ENCODE measurements at places on chromosomes 6 and 20.

DNA sequence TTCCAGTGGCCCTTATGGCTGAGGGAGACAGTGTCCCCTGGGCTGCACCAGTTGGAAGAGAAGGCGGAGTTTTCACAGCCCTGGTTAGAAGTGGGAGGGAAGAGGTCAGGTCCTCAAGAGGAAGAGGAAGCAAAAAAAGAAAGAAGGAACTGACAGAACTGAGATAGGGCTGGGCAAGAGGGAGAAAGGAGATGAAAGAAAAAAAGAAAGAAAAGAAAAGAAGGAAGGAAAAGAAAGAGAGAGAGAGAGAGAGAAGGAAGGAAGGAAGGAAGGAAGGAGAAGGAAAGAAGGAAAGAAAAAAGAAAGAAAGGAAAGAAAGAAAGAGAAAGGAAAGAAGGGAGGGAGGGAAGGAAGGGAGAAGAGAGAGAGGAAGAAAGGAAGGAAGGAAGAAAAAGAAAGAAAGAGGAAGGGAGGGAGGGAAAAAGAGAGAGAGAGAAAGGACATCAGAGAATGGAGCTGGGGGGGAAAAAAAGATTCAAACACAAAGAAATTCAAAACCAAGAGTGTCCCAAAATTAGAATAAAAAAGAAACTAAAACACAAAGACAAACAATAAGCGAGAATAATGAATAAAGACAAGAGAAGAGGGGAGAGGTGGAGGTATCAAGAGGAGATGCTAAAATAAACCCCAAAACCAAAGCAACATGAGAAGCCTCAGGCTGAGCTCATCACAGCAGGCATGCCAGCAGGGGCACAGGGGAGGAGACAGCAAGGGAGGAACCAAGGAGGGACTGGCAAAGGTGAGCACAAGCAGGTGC, 5.3 kb upstream of the FUCA2 start:
- no peaks in the 10 kb centered on the region for H3K36me3 ChIP-seq
- H3K27me3 ChIP-seq, result no peaks in the 10 kb centered on the region
- H3K27ac ChIP-seq, result no peak overlapping the region
- H3K4me1 ChIP-seq, result peaks cover 9% of the 10 kb centered on the region
- DNase-seq, result no peak
- H3K4me3 ChIP-seq, result no peak overlapping the region

GRCh38 chr6:122154912-122155575, 244.4 kb upstream of the HSF2 start:
- H3K4me3 ChIP-seq, result no peak overlapping the region
- no peak for DNase-seq
- H3K27ac ChIP-seq, result no peak overlapping the region
- H3K4me1 ChIP-seq, result no peaks in the 10 kb centered on the region
- no peaks in the 10 kb centered on the region for H3K36me3 ChIP-seq
- no peaks in the 10 kb centered on the region for H3K27me3 ChIP-seq

DNA sequence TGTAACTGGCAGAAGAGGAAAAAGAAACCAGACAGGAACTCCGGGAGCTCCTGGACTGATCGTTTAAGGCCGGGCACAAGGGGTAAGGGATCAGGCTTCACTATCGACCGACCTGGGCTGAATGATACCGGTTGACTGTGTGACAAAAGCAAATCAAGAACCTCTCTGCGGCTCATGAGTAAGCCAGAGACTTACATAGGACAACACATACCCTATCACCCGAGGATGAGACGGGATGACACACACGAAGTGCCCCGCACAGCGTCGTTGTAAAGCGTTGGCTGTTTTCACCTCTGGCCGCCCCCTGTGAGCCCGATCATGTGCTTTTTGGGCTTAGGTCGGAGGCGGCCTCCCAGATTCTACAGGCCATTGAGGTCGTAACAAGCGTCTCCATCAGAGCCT, 695 bp upstream of the TGIF2 start:
- no peaks in the 10 kb centered on the region for H3K27me3 ChIP-seq
- no peaks in the 10 kb centered on the region for H3K36me3 ChIP-seq
- H3K4me3 ChIP-seq, result peak overlapping the region; percentile 64
- H3K27ac ChIP-seq, result peak overlapping the region; percentile 100
- no peak for DNase-seq
- peaks cover 23% of the 10 kb centered on the region for H3K4me1 ChIP-seq

- peak overlapping the region; percentile 59 for H3K27ac ChIP-seq
- no peaks in the 10 kb centered on the region for H3K36me3 ChIP-seq
- DNase-seq, result peak; percentile 42
- peaks cover 2% of the 10 kb centered on the region for H3K4me1 ChIP-seq
- H3K27me3 ChIP-seq, result no peaks in the 10 kb centered on the region
- no peak overlapping the region for H3K4me3 ChIP-seq
Observed at GRCh38 chr6:140320081-140321080, 945.9 kb upstream of the CITED2 start.

- no peak for DNase-seq
- no peak overlapping the region for H3K27ac ChIP-seq
- peak overlapping the region; percentile 86 for H3K4me3 ChIP-seq
- peaks cover 12% of the 10 kb centered on the region for H3K4me1 ChIP-seq
- H3K36me3 ChIP-seq, result no peaks in the 10 kb centered on the region
Observed at GRCh38 chr6:37222992-37223391, 34.6 kb upstream of the TBC1D22B start.

GRCh38 chr20:54040531-54040930, 29.9 kb downstream of the BCAS1 start:
- no peak overlapping the region for H3K4me3 ChIP-seq
- no peaks in the 10 kb centered on the region for H3K36me3 ChIP-seq
- H3K27me3 ChIP-seq, result no peaks in the 10 kb centered on the region

GRCh38 chr6:157304899-157305663, 18.2 kb downstream of the TMEM242 start:
- DNase-seq, result no peak
- H3K36me3 ChIP-seq, result peaks cover 4% of the 10 kb centered on the region
- no peak overlapping the region for H3K27ac ChIP-seq
- H3K27me3 ChIP-seq, result no peaks in the 10 kb centered on the region
- H3K4me1 ChIP-seq, result peaks cover 18% of the 10 kb centered on the region
- no peak overlapping the region for H3K4me3 ChIP-seq

- H3K4me1 ChIP-seq, result peaks cover 55% of the 10 kb centered on the region
- peaks cover 48% of the 10 kb centered on the region for H3K36me3 ChIP-seq
- H3K4me3 ChIP-seq, result peak overlapping the region; percentile 97
- no peaks in the 10 kb centered on the region for H3K27me3 ChIP-seq
- H3K27ac ChIP-seq, result peak overlapping the region; percentile 93
Observed at GRCh38 chr6:36596356-36596755, 2.2 kb downstream of the SRSF3 start.

DNA sequence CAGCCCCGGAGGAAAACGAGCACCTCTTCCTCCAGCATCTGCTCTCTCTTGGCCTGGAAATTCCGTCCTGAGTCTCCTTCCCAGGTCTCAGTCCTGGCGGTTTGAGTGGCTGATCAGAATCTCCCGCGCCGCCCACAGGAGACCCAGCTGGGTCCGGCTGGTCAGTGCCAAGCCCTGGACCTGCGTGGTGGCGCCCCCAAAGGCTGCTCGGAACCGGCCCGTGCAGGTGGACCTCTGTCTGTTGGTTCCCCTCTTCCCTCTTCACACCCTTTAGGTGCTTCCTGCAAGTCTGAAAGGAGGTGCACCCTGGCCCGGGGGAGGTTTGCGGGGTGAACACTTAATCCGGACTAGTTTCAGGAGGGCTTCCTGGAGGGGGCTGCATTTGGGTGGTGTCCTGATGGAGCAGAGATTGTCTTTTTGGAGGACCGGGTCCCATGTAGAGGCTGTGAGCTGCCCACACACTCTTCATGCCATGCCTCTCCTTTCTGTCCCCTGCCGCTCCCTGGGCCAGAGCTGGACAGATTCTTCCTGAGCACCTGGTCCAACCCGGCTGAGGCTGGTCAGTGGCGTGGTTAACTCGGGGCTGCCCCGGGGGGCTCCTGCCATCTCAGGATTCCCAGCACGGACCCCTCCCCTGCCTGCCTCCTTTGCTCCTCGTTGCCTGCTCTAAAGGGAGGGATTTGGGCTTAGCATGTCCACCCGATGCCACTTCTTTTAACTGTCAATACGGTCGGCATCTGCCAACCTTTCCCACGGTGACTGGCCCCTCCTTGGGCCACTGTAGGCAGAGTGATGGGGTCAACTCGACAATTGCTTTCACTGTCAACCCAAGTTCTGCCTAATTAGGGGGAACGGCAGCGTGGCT, 16.5 kb upstream of the BHLHE23 start:
- peaks cover 8% of the 10 kb centered on the region for H3K4me1 ChIP-seq
- H3K27ac ChIP-seq, result no peak overlapping the region
- DNase-seq, result no peak
- H3K27me3 ChIP-seq, result peaks cover 30% of the 10 kb centered on the region
- no peaks in the 10 kb centered on the region for H3K36me3 ChIP-seq

All from B cell (primary cell).